ENCODE measurements at places on chromosomes 6 and 20.

GRCh38 chr20:57397693-57398108, 6.5 kb downstream of the RBM38 start:
- no peak for DNase-seq

GRCh38 chr6:138129190-138129589, 22.0 kb upstream of the PERP start:
- DNase-seq, result no peak

DNA sequence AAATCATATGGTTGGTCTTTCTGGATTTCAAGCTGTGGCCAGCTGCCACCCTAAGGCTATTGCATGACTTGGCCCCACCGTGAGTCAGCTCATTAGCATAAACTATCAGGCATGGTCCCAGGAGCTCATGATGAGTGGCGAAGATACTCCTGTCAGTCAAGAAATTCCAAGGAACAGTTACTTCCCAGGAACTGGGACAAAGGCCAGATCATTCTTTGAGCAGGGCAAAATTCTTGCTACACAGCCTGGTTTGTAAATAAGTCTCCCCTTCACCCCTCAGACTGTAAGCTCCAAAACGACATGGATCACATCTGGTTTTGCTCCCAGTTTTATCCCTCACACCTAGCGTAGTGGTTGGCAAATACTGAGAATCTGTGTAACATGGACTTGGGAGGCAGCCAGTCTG, 33.0 kb upstream of the KIAA1586 start:
- peak; percentile 71 for DNase-seq

GRCh38 chr6:107106165-107106564, 9.2 kb downstream of the BEND3 start:
- no peak for DNase-seq

GRCh38 chr6:15464211-15464725, 198.6 kb downstream of the DTNBP1 start:
- DNase-seq, result peak; percentile 23

DNA sequence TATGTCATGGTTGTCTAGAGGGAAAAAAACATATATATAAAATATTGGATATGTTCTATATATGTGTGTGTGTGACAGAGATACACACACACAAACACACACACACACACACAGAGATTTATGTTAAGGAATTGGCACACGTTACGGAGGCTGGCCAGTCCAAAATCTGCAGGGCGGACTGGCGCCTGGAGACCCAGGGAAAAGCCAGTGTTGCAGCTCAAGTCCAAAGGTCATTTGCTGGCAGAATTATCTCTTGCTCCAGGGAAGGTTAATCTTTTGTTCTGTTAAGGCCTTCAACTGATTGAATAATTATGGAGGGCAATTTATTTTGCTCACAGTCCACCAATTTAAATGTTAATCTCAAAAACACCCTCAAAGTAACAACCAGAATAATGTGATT, 37.5 kb upstream of the PDE7B start:
- no peak for DNase-seq

DNA sequence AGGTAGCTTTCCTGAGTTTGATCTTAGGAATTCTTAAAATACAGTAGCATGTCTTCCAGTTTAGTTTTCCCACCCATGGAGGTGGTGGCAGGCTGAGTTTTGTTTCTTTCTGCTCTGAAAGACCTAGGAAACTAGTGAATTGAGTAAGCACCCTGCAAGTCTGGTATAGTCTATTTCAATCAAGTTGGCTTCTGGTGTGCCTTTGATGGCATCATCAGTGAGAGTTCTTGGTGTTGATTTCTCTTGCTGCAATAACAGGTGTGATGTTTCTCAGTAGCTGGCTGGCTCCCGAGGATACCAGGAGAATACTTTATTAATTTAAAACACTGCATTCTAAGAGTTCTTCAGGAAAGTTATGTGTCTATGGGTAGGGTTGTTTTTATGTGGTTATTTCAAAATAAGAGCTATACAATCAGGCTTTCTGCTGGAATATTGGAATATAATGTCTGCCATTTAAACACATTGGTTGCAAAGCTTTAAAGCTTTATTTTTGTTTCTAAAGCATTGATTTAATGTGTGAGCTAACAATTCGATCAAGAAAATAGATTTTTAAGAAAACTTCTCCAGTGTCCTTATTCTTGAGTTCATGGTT, 19.0 kb downstream of the VAPB start:
- peak; percentile 35 for DNase-seq

- peak; percentile 87 for DNase-seq
These were observed at the start of gene SENP6 for GRCh38 chr6:75601304-75602245. TSS of gene SENP6 (plus strand) at chr6:75601880. CDS start at chr6:75602525, 645 bp downstream.

- DNase-seq, result no peak
These were observed 18.8 kb upstream of the MAS1L start for GRCh38 chr6:29506446-29507067.

DNA sequence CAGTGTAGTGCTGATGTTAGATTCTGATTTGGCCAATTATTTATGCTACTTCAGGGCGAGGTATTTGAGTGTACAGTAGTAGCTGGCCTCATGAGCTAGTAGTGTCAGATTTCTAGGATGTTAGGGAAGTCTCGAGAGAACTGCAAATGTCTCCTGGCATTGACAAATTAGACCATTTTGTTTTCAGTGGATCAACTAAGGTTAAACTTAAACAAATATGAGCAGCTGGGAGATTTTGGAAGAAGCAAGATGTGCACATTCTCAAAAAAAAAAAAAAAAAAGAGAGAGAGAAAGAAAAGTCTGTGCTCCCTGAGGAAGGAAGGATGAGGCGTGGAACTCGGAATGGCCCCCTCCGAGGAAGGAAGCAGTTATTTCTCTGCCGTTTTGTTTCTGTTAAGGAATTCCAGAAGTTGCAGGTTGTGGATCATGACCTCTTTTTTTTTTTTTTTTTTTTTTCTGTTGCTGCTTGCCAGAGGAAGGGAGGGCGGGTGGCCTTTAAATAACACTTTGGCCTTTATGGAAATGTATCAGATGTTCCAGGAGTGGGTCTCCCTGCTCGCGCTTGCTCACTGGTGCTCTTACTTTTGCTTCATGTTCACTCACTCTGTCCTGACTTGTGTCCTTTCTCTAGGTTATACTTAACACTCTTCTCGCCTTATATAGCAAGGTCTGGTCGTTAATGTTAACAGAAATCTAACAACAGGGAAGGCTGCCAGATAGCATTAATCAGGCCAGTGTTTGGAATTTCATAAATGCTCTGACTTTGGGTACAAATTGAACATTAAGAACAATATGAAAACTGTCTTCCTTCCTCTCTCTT, 124.4 kb downstream of the TCP11 start:
- peak; percentile 75 for DNase-seq

GRCh38 chr6:136465766-136466303, 84.4 kb downstream of the MAP7 start:
- no peak for DNase-seq

DNA sequence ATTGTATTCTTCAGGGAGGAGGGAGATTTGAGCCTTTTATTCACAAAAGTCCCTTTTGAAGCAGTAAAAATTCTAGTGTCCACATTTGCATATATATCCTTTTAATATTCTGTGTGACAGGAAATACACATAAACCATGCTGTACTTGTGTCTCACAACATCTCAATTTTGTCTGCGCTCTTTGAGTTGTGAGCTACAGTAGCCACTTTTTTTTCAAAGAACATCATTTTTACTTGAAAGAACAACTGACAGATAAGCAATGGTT, 21.3 kb downstream of the LMBRD1 start:
- DNase-seq, result no peak

DNA sequence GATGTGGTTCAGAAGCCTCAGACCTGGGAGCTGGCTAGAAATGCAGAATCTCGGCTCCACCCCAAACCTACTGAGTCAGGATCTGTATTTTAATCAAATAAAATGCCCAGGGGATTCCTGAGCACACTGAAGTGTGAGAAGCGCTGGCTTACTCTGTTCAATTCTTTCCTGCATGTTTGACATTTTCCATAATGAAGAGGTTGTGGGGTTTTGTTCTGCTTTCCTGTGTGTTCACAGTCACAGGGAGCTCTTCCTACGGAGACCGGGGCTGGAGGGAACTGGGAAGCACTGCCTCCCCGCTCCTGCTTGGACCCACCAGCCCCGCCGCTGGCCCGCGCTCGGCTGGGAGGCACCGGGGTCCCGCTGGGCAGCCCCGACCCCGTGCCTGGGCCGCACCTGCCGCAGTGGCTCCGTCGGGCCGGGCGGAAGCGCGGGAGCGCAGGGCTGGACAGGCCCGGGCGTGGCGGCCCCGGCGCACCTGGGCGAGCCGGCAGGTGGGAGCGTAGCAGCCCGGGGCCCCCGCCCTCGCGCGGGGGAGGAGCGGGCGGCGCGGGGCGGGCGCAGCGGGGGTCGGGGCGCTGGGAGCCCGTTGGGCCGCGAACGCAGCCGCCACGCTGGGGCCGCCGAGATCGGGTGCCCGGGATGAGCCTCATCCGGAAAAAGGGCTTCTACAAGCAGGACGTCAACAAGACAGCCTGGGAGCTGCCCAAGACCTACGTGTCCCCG, at the start of gene MAPK13:
TSS of gene MAPK13 (plus strand) at position 573 of the 726 bp plus-strand sequence. CDS start at position 643, 70 bp downstream.
- peak; percentile 64 for DNase-seq

DNA sequence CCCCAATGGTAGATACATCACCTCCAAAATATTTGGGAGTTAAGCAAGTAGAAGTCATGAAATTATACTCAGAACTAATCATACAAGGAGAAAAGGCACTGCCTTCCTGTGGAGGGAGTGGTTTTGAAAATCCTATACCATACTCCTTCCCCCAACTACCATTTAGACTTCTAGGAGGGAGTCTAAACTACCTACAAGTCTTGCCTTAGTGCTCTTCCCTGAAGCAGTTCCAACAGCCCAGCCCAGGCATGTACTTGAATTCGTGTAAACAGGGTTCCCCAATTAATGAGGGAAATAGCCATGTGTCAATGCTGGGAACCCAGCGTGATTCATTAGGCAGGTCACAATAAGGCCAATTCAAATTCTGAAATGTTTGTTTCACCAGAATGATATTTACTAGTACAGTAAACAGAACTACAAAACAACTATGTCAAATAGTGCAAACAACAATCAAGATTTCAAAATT, 39.1 kb upstream of the SGK1 start:
- DNase-seq, result no peak

DNA sequence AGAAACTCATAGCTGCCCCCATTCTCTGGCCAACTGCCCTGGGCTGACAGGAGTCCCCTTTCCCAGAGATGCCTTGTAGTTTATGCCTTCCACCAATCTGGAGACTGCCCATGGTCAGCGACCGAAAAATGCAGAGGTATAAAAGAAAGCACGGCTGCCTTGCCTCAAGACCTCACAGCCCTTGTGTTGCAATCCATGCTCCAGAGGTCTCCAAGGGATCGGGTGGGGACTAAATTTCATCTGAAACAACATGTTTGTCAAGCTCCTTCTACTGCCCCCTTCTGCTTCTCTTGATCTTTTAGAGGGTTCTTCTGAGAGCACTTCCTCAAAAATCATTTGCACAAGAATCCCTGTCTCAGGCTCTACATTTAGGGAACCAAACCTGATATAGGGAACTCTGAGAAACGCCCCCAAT, 128.8 kb downstream of the PLCB1 start:
- no peak for DNase-seq

DNA sequence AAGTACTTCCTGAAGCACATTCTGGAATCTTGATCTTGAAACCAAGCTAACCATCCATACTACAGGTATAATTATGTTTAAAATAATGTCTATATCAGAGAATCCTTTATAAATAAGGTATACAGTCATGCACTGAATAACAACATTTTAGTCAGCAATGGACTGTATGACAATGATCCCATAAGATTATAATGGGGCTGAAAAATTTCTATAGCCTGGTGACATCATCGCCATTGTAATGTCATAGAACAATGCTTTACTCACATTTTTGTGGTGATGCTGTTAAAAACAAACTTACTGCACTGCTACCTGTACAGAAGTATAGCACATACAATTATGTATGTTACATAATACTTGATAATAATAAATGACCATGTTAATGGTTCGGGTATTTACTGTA, 31.8 kb downstream of the RNF146 start:
- no peak for DNase-seq

GRCh38 chr6:65557224-65557623, 149.8 kb downstream of the EYS start:
- no peak for DNase-seq

GRCh38 chr20:35883336-35883777, 70.9 kb downstream of the SCAND1 start:
- no peak for DNase-seq

DNA sequence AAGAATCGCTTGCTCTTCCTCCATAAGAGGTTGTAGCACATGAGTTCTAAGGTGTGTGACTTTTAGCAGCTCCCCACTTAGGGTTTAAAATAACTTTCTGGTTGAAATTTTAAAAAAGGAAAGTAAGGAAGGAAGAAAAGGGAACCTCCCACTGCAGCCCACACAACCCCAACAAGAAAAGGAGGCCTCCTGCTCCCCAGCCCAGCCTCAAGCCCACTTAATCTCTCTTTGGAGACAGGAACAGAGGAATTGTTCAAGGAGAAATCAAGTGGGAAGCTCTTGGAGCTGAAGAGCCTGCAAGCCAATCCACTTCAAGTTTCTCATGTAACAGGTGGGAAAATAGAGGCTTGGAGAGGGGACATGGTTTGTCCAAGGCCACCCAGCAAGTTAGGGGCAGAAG, 39.1 kb upstream of the PREX1 start:
- DNase-seq, result no peak

- no peak for DNase-seq
These were observed 6.7 kb downstream of the BPIFB4 start for GRCh38 chr20:33086052-33086722.

DNA sequence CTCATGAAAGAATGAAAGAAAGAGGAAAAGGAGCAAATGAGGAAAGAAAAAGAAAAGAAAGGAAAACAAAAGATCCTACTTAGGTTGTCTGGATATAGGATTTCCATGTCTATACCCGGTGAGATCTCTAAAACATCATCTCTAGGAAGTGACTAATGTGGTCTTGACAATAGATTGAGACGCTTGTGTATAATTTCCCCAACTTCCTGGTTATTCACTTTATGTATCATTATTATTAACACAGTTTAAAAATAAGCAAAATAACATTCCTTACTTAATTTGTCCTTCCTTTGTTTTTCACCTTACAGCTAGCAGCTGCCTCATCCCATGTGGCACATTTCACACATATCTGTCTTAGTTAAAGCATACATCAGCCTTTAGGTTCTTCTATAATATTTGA, 27.0 kb downstream of the LAMA4 start:
- no peak for DNase-seq

DNA sequence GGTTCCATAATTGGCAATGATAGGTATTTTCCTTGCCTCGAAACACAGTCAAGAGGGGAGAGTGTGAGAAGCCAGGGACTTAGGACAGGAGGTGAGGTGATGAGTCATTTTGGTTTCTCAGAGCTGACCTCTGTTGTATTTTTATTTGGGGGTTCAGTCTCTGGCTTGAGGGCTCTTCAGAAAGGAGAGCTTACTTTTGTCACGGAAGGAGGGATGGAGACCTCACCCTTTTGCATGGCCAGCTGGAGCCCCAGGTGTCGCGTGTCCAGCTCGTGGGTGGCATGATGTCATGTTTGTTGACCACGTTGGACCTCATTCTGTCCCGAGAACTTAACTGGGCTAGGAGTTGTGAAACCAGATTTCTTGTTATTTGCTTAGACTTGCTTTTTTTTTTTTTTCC, 293.9 kb downstream of the QKI start:
- no peak for DNase-seq

- peak; percentile 28 for DNase-seq
These were observed 72.9 kb downstream of the SNX5 start for GRCh38 chr20:17895641-17896171.

- no peak for DNase-seq
These were observed 50.8 kb upstream of the MLN start for GRCh38 chr6:33854572-33855030.

GRCh38 chr6:53686355-53686940, 20.9 kb upstream of the KLHL31 start:
- no peak for DNase-seq

Measured in mesenchymal stem cell (in vitro differentiated cells and primary cell).